ENCODE measurements at places on chromosomes 1 and 21. TPM values are rescaled to one million over a fixed set of nuclear protein-coding genes. Genes with fewer than 3 reads are reported as not detected.

- peak; percentile 75 for DNase-seq
These were observed 24.8 kb upstream of the RNF19B start for GRCh38 chr1:32989160-32990050.

GRCh38 chr1:36095760-36096405, 7.2 kb downstream of the ADPRS start:
- DNase-seq: no peak

- no peak for DNase-seq
These were observed 91.7 kb downstream of the C1orf94 start for GRCh38 chr1:34268311-34268954.

DNA sequence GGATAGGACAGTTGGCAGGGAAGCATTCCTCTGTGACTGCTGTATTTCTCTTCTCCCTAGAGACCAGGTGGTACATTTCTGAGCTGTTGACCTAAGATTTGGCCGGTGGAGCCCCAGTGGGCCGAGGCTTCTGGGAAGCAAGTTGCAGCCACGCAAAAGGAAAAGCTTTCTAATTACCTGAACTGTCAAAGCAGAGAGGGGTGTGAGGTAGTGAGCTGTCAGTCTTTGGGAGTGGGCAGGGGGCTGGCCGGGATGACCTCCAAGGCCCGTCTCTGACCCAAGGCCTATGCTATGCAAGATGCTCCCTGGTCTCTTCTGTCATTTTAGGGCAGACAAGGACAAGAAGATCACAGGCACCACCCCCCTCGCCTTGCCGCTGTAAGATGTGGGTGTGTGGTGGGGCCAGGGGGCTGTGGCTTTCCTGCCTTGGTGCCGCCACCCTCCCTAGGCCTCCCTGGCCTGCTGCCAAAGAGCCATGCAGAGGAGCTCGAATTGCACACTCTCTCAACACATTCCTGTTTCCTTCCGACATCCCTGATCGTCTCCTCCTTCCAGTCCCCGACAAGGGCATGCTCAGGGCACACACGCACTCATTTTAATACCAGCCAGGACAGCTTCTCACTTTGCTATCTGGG, 7.7 kb downstream of the PADI1 start:
- peak; percentile 78 for DNase-seq

GRCh38 chr1:204345941-204346645, 13.6 kb downstream of the PLEKHA6 start:
- no peak for DNase-seq

- no peak for DNase-seq
These were observed 66.6 kb downstream of the TRAF5 start for GRCh38 chr1:211393203-211393602.

Gene TEDDM1
- total RNA-seq: not detected

Gene OR2T29
- total RNA-seq: not detected

Gene DRAXIN
- 0.02 TPM for total RNA-seq

Gene FALEC
- total RNA-seq: 0.34 TPM

Gene TMEM269
- 0.19 TPM for total RNA-seq

DNA sequence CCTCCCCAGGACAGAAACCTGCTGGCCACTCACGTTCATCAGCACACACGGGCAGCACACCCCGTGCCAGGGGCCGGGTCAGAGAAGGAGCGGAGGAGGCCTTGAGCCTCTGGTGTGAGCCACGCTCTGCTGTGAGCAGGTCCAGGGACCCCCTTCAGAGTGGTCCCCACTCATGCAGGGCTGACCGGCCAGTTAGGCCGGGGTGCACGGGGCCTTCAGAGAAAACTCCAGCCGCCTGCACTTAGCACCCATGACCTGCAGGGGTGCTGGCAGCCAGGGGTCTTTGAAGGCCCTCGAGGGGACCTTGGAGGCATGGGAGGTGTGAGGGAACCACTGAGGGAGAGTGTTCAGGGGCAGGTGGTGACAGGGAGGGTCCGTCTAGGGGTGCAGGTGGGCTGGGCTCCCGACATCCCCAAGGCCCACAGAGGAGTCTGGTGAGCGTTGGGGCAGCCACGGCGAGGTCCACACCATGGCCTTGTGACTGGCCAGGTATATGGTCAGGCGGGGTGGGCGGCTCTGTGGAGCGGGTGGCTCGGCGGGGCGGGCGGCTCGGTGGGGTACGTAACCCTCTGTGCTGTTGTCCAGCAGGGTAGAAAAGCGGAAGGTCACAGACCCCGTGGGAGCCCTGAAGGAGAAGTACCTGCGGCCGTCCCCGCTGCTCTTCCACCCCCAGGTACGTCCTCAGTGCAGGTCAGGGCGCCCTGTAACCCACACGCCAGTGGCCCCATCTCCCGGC, 40.3 kb upstream of the ARHGEF16 start:
- DNase-seq: no peak

- DNase-seq: no peak
These were observed 99.1 kb downstream of the CLEC20A start for GRCh38 chr1:178397678-178398077.

Gene TRNAU1AP
- 50.7 TPM for total RNA-seq

- no peak for DNase-seq
These were observed 7.4 kb downstream of the CHI3L2 start for GRCh38 chr1:111234866-111235265.

DNA sequence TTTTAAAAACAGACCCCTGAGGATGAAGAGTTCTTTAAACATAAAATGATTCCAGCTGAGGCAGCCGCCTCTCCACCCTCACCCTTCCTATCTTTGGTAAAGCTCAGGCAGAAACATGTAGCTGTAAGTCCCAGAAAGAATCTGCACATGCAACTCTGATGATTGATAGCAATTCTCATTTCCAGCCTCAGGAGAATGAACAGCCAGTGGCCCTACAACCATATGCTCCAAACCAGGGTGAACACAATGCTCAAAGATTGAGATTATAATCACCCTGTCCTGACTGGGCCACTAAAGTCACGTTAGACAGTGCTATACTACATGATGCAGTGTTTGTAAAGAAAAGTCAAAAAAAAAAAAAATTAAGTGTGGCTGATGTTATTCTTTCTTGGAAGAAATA, 80.2 kb downstream of the LMX1A start:
- DNase-seq: no peak

- DNase-seq: no peak
These were observed 1091.5 kb upstream of the B3GALT2 start for GRCh38 chr1:194277927-194278326.

DNA sequence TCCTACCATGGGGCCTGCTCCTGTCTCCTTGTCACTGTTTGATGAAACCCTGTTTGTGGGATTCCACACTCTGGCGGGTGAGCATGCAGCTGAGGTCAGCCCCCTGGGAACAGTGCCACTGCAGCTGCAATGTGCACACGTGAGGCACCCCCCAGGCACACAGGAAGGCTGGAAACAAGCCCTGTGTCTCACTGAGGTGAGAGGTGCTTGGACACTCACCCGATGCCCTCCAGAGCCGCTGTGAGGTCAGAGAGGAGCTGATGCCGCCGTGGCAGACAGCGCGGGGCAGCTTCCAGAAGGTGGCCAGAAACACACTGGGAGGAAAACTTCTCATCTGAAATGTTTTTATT, 49.7 kb downstream of the SLX9 start:
- DNase-seq: no peak

DNA sequence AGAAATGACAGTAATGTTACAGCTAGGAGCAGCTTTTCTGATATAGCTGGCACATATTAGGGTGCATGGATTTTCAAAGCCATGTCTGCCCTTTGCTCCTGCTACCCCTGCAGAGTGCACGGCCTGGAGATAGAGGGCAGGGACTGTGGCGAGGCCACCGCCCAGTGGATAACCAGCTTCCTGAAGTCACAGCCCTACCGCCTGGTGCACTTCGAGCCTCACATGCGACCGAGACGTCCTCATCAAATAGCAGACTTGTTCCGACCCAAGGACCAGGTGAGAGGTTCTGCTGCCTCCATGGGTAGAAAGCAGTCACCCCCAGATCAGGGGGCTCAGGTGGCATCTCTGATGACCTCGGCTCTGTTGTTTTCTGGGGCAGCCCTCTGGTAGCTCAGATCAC, 9.8 kb downstream of the MTARC1 start:
- DNase-seq: no peak

All from activated CD4-positive, alpha-beta T cell treated with anti-CD3 and anti-CD28 coated beads for 36 hours (primary cell).